T-helper 2 cell treated with Interferon-gamma antibody and Interleukin-4, amounts not matched to agents 5 μg/mL and 100 μg/mL, for 36 hours (primary cell): ENCODE measurements at places on chromosomes 7 and 10.
A peak's percentile ranks its signal among the peaks of the same experiment; 100 is the strongest.

DNA sequence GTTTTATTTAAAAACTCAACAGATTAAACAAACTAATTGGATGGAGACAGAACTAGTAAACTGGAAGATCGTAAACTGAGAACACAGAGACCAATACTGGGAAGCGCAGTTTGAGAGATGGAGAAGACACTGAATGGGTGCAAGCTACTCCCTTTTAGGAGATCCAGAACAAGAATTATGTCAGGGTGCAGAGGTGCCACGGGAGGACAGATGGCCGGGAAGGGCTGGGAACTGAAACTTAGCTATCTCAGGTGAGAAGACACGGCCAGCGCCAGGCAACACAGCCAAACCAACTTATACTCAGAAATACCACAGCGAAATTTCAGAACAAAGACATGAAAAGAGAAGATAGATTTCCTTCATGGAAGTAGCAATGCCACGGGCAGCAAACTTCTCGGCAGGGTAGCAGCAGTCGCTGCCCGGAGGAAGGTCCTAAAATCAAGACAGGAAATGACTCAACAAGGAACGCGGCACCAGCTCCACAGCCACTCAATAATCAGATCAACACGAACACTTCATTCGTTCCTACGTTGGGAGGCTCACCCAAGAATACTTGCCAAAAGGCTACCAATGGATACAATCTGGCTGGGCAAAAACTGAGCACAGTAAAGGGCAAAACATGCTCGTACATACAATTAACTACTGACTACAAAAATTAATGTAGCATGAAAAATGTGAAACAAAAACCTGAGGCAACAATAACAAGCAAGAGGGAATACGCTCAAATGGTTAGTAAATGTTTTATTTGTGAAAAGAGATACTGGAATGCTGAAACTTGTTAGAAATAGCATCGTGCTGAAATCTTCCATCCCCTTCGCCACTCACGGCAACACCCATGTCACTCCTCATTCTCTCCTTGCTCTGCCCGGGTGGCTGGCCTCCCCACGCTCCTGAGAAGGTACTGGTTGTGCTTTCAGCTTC is 2.2 kb upstream of the LRRC27 start:
- peak overlapping the region; percentile 95 for H3K4me3 ChIP-seq
- H3K27ac ChIP-seq = peak overlapping the region; percentile 89
- peaks cover 2% of the 10 kb centered on the region for H3K27me3 ChIP-seq
- DNase-seq = peak; percentile 39

- H3K4me1 ChIP-seq = no peaks in the 10 kb centered on the region
- H3K27ac ChIP-seq = no peak overlapping the region
- no peak for DNase-seq
- no peak overlapping the region for H3K4me3 ChIP-seq
- H3K27me3 ChIP-seq = peaks cover 2% of the 10 kb centered on the region
Observed at GRCh38 chr7:159136013-159136412, 8.7 kb downstream of the VIPR2 start.

DNA sequence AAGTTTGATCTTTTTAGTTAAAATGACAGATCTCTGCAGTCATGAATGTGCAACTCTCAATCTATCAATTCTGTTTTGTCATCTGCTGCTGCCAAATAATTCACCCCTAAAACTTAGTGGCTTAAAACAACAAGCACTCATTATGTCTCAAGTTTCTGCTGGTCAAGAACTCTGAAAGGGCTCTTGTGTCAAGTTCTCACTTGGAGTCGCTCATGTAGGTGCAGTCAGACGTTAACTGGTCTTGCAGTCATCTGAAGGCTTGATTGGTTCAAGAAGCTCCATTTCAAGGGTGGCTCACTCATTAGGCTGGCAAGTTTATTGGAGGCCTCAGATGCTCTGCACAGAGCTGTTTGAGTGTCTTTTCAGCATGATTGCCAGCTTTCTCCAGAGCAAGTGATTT is 28.5 kb upstream of the LRRC72 start:
- no peak for DNase-seq
- H3K36me3 ChIP-seq = no peaks in the 10 kb centered on the region
- no peak overlapping the region for H3K4me3 ChIP-seq

GRCh38 chr7:101386558-101387231 is 24.0 kb downstream of the COL26A1 start:
- H3K27me3 ChIP-seq = peaks cover 15% of the 10 kb centered on the region
- peaks cover 13% of the 10 kb centered on the region for H3K4me1 ChIP-seq
- DNase-seq = no peak

DNA sequence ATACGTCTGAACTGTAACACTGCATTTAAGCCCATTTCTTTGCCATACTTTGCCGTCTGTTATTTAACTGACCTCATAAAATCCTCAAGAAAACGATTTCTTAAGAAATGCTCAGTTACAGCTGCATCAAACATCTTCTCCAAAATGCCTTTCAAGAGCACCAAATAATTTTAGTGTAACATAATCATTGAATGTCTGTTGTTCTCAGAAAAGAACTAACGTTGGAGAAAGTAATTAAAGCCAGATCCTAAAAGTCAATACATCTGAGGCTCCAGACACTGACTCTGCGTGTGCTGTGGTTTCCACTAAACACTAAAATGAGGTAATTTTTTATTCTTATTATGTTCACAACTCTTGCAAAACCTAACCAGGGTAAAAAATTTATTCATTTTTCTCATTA is 63.7 kb upstream of the LRRC17 start:
- no peaks in the 10 kb centered on the region for H3K36me3 ChIP-seq
- no peak overlapping the region for H3K4me3 ChIP-seq
- no peak for DNase-seq
- peaks cover 3% of the 10 kb centered on the region for H3K4me1 ChIP-seq
- H3K27ac ChIP-seq = no peak overlapping the region
- peaks cover 36% of the 10 kb centered on the region for H3K27me3 ChIP-seq

- no peak overlapping the region for H3K27ac ChIP-seq
- no peaks in the 10 kb centered on the region for H3K36me3 ChIP-seq
- no peaks in the 10 kb centered on the region for H3K27me3 ChIP-seq
- H3K4me1 ChIP-seq = no peaks in the 10 kb centered on the region
- DNase-seq = no peak
Observed at GRCh38 chr10:36493516-36493880, 631.9 kb upstream of the ANKRD30A start.

- H3K4me3 ChIP-seq = no peak overlapping the region
- H3K27ac ChIP-seq = no peak overlapping the region
- no peak for DNase-seq
- no peaks in the 10 kb centered on the region for H3K4me1 ChIP-seq
Observed at GRCh38 chr10:128576943-128577670, 450.9 kb upstream of the MKI67 start.

DNA sequence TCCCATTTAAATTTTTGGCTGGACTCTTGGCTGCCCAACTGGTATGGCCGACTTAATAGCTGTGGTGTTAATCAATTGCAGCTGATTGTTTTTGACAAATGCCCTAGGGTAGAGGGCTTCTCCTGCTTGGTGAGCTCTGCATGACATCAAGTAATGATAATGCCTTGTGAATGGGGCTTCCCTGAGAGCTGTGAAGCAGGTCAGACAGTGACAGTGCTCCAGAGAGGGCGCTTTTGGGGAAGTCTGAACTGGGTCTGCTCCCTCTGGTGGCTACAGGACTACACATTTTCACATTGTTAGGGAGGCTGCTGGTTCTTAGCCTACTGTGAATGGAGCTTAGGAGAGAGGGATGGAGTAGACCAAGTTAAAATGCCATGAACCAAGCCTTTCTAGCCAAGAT is 98.8 kb downstream of the SDK1 start:
- peaks cover 14% of the 10 kb centered on the region for H3K27me3 ChIP-seq
- no peaks in the 10 kb centered on the region for H3K36me3 ChIP-seq
- DNase-seq = no peak
- no peaks in the 10 kb centered on the region for H3K4me1 ChIP-seq
- no peak overlapping the region for H3K27ac ChIP-seq
- no peak overlapping the region for H3K4me3 ChIP-seq

DNA sequence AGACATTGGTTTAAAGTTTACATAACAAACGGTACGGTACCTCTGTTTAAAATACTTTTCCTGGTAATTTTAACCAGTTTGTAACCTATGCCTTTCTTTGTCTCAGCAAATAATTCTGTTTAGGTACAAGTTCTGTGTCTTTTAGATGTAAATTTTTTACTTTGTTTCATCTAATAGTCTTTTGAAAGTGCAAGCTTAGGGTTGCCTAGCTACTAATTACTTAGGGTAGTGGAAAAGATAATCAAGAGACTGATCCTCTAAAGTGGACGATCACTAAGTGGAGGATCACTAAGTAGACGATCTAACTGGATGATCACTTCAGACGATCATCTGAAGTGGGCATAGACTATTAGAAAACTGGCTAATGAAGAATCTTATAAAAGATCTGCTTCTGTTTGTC is 16.1 kb upstream of the FKBP9 start:
- peak overlapping the region; percentile 90 for H3K4me3 ChIP-seq
- H3K27ac ChIP-seq = no peak overlapping the region
- H3K36me3 ChIP-seq = peaks cover 5% of the 10 kb centered on the region
- DNase-seq = no peak

DNA sequence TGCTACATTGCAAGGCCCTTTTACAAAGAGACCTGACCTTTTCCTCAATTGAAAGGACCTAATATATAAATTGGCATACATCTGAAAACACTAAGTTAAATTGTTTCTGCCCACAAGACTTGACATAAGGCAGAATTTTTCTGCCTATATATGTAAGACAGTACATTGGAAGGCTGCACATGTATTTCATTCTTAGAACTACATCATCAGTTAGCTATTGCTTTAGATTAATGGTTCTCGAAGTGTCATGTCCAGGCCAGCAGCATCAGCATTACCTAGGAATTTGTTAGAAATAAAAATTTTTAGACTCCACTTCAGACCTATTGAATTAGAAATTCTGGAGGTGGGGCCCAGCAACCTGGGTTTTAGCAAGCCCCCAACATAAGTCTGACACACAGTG is 373.9 kb downstream of the LRRTM3 start:
- DNase-seq = no peak
- no peaks in the 10 kb centered on the region for H3K27me3 ChIP-seq
- H3K4me1 ChIP-seq = no peaks in the 10 kb centered on the region

DNA sequence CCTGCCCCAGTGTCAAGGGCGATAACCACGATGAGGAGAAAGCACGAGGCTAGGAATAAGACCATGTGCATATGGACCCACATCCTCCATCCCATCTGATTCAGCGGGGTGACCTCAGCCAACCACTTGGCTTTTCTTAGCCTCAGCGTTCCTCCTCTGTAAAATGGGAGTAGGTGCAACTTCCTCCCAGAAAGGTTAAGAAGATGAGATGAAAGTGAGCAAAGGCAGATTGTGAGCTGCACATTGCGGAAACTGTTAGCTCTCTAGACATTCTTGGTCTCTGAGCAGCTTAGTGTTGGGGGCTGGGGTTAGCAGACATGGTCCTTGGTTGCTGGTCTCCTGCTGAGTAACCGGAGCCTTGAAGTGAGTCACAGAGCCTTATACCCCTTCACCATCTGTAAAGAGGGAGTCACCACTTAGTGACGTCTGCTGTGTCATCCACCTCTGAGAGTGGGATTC is 497.3 kb upstream of the GALNT17 start:
- H3K4me1 ChIP-seq = no peaks in the 10 kb centered on the region
- H3K36me3 ChIP-seq = no peaks in the 10 kb centered on the region
- no peak overlapping the region for H3K27ac ChIP-seq
- no peak overlapping the region for H3K4me3 ChIP-seq
- DNase-seq = no peak

DNA sequence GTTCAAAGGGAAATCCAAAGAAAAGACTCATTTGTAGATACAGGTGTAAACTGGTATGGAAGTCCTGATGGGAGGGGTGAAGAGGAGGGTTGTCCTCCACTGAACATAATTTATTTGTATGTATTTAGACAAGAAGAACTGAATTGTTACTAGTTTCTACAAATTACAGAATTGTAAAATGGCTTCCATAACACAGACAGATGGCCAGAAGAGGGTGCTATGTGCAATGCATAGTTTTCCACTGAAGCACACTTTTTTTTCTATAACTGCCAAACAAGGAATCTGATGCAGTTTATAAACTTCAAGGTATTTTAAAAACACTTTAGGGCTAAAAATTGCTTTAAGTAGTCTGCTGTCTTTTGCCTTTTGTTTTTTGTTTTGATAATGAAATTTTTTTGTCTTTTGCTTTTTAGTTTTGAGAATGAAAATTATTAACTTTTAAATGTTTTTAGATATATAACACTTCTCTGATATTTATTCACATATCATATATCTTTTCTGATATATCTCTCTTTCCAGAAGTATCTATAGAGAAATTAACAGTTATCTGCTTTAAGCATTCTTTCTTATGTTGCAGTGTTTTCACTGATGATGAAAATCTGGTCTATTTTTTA is 58.5 kb downstream of the PHYHIPL start:
- no peak for DNase-seq
- no peaks in the 10 kb centered on the region for H3K27me3 ChIP-seq
- no peaks in the 10 kb centered on the region for H3K36me3 ChIP-seq

GRCh38 chr7:121020249-121020988 is 31.9 kb downstream of the CPED1 start:
- H3K4me3 ChIP-seq = no peak overlapping the region
- H3K36me3 ChIP-seq = no peaks in the 10 kb centered on the region
- no peaks in the 10 kb centered on the region for H3K4me1 ChIP-seq
- H3K27ac ChIP-seq = no peak overlapping the region
- DNase-seq = no peak

- no peaks in the 10 kb centered on the region for H3K36me3 ChIP-seq
- H3K27ac ChIP-seq = no peak overlapping the region
- no peak for DNase-seq
Observed at GRCh38 chr10:116831086-116831485, 18.2 kb upstream of the ENO4 start.

- H3K36me3 ChIP-seq = no peaks in the 10 kb centered on the region
- peak; percentile 75 for DNase-seq
- peak overlapping the region; percentile 31 for H3K4me3 ChIP-seq
Observed at GRCh38 chr10:6136215-6137201, 47.7 kb downstream of the RBM17 start.

DNA sequence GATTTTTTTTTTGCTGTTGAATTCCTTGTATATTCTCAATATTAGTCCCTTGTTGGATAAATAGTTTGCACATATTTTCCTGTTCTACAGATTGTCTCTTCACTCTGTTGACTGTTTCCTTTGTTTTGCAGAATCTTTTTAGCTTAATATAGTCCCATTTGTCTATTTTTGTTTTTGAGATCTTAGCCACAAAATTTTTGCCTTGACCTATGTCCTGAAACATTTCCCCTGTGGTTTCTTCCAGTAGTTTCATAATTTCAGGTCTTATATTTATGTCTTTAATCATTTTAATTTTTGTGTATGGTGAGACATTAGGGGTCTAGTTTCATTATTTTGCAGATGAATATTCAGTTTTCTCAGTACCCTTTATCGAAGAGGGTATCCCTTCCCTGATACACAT is 92.7 kb downstream of the LANCL2 start:
- H3K27ac ChIP-seq = no peak overlapping the region
- H3K4me1 ChIP-seq = peaks cover 19% of the 10 kb centered on the region
- no peaks in the 10 kb centered on the region for H3K27me3 ChIP-seq
- peaks cover 27% of the 10 kb centered on the region for H3K36me3 ChIP-seq

- no peak for DNase-seq
- H3K27me3 ChIP-seq = no peaks in the 10 kb centered on the region
- no peaks in the 10 kb centered on the region for H3K4me1 ChIP-seq
- no peak overlapping the region for H3K27ac ChIP-seq
Observed at GRCh38 chr7:11410656-11411644, 421.0 kb downstream of the THSD7A start.
